ENCODE measurements at places on chromosomes 7 and 10.

- no peak for DNase-seq
Measured at GRCh38 chr10:85333594-85333993, 1005.2 kb downstream of the CCSER2 start.

DNA sequence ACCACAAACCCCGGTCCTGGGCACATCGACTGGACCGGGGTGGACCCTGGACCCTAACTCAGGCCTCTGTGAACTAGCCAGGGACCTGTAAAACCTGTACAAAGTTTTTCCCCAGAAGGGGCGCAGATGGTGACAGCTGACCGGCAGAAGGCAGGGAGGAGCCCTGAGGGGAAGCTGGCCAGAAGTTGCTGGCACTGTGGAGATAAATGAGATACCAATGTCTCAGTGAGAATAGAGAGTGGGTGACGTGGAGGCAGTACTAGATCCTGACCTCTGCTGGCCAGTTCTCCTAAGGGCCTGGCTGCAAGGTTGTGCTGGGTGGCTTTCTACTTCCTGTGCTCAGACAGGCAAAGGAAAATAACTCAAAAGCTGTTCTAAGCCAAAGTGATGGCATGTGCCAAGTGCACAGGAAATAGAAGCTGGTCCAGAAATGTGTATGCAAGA is 10.6 kb upstream of the TSPAN14 start:
- no peak for DNase-seq

DNA sequence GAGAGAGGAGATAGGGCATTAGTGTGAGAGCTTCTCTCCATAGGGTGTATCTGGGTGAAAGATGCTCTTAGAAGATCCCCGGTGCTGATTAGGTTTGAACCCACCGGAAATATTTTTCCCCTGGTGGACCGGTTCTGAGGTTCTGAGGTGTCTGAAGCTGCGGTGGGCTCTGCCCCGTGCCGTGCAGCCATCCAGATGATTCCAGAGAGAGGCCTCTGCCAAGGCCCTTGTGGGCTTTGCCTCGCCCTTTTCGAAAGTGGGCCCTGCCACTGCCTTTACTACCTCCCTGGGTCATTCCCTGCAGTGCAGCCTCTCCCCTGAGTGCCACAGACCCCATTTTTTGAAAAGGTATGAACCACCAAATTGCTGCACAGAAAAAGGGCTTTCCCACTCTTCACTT is 2.8 kb downstream of the GIMAP8 start:
- no peak for DNase-seq

DNA sequence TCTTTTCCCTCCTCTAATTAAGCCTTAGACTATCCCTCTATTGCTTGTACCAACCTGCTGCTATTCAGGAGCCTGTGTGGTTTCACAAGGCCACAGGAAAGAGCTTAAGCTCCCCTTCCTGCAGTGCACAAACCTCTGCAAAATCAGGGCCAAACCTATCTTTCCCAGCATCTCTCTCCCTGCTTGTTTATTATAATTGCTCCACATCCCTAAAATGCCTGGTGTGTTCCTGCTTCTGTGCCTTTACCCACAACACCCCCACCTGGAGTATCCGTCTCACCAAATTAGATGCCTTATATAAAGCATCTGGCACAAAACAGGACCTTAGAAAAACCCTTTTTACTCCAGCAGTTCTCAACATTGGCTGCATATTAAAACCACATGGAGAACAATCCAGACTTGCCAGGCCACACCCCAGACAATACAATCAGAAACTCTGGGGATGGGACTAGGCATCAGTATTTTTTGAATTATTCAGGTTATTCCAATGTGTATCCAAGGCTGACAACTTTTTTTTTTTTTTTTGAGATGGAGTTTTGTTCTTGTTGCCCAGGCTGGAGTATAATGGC is 16.7 kb downstream of the SEC31B start:
- no peak for DNase-seq

DNA sequence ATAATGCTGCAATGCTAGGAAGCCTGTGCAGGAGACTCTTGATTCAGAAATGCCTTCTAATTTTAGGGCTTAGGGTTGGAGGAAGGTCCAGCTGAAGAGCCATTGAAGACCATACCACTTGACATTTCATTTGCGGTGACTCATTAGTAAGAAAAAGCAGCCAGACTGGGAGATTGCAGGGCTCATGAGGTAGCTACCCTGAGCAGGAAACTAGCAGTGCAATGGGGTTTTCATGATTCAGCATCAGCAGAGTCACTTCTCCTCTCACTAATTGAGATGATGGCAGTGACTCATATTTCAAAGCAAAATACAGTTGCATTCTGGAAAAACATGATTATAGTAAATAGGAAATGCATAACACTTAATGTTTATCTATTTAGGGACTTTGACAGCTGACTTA is 434.1 kb downstream of the DNAJB9 start:
- peak; percentile 2 for DNase-seq

GRCh38 chr7:90850471-90850870 is 254.3 kb downstream of the CDK14 start:
- no peak for DNase-seq

- DNase-seq = no peak
Measured at GRCh38 chr10:74071157-74071556, 73.2 kb downstream of the VCL start.

- no peak for DNase-seq
Measured at GRCh38 chr7:115603416-115603815, 427.1 kb downstream of the TFEC start.

DNA sequence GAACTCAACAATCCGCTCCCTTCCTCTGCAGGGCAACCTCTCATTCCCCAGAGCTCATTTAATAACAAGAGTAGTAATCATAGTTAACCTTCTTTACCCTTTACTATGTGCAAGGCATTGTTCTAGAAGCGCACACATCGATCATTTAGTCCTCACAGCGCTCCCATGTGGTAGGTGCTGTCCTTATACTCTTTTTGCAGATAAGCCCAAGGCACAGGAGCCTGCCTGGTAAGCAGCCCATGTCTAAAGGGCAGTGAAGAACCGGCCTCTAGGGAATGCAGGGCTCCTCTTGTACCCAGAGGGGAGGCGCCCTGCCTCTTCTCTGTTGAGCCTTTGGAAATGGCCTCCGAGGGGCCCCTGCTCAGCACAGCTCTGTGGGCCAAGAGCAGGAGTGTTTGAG is 14.3 kb downstream of the CHST3 start:
- DNase-seq = no peak

- DNase-seq = no peak
Measured at GRCh38 chr7:143905509-143905908, 3.5 kb upstream of the TCAF1 start.

DNA sequence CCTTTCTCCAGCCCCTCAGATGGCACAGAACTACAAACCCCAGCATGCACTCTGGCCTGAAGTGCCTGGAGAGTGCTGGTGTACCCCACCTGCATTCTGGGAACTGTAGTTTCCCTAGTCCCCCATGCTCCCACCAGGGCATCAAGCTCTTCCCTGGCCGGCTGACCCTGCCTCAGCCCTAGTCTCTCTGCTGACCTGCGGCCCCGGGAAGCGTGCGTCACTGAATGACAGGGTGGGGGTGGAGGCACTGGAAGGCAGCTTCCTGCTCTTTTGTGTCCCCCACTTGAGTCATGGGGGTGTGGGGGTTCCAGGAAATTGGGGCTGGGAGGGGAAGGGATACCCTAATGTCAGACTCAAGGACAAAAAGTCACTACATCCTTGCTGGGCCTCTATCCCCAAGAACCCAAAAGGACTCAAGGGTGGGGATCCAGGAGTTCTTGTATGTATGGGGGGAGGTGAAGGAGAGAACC is 2.1 kb downstream of the NOS3 start:
- DNase-seq = no peak

DNA sequence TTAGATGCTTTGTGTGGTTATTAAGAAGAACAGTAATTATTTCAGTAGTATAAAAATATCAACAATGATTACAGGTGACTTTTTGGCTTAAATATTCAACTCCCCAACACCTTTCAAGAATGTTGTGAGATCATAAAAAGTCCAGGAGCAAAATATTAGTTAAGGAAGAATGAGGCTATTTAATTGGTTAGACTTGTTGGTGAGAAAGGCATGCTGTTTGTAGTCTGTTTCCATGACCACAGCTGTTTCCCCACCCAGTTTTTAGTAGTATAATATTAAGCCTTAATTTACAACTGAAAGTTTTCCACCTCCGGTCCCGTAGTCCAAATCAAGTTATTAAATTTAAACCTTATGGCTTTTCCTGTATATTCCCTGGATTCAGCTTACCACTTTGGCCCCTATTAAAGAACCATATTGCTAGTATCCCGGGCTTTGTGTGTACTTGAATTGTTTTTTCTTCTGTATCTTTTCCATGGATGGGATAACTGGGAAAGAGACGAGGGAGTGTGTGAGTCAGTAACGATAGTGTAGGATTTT is 133.3 kb downstream of the CELF2 start:
- no peak for DNase-seq

- DNase-seq = no peak
Measured at GRCh38 chr10:80407812-80408241, 524 bp upstream of the PRXL2A start.

GRCh38 chr10:128714644-128715415 is 588.6 kb upstream of the MKI67 start:
- DNase-seq = no peak

GRCh38 chr10:133388236-133388972 is 5.6 kb upstream of the MTG1 start:
- DNase-seq = no peak

- no peak for DNase-seq
Measured at GRCh38 chr7:26627891-26628341, 236.5 kb downstream of the SKAP2 start.

- no peak for DNase-seq
Measured at GRCh38 chr7:107982042-107982840, 20.7 kb downstream of the LAMB1 start.

DNA sequence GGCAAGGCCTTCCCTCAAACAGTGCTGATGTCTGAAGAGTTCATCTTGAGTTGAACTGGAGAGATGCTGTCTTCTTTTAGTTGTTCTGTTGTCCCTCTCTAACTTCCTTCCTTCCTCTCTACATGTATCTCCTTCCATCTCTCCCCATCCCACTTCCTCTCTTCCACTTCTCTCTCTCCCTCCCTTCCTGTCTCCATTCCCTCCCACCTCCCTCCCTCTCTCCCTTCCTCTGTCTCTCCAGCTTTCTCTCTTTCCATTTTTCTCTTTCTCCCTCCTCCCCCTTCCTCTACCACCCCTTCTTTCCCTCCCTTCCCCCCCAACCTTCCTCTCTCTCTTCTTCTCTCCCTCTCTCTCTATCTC is 40.7 kb upstream of the TNS3 start:
- no peak for DNase-seq

DNA sequence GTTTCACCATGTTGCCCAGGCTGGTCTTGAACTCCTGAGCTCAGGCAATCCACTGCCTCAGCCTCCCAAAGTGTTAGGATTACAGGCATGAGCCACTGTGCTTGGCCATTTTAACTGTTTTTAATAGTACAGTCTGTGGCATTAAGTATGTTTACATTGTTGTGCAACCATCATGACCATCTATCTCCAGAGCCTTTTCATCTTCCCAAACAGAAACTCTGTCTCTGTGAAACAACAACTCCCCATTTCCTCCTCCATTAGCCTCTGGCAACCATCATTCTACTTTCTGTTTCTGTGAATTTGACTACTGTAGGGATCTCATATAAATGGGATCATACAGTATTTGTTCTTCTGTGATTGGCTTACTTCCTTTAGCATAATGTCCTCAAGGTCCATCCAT is 48.3 kb upstream of the SEPHS1 start:
- DNase-seq = no peak

- no peak for DNase-seq
Measured at GRCh38 chr10:79349766-79350406, 2.6 kb downstream of the PPIF start.

- DNase-seq = no peak
Measured at GRCh38 chr10:101903827-101904550, 60.4 kb upstream of the KCNIP2 start.

DNA sequence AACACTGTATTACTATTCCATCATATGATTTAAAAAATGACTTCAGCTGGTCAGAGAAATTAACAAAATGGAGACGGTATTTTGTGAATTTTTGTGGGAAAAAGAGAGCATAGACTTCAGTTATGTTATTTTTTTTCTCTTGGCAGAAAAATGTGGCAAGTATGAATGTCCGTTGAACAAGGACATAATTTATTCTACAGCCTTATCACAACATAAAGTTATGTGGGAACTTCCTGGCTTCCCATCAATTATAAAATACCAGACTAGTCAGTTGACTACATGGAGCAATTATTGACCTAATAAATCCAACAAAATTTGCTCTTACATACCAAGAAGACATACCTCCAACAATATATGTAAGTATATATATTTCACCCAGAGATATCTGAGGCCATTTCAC is 88.6 kb upstream of the PPP1R3A start:
- DNase-seq = no peak

- no peak for DNase-seq
Measured at GRCh38 chr10:112269266-112269665, 13.9 kb upstream of the TECTB start.

DNA sequence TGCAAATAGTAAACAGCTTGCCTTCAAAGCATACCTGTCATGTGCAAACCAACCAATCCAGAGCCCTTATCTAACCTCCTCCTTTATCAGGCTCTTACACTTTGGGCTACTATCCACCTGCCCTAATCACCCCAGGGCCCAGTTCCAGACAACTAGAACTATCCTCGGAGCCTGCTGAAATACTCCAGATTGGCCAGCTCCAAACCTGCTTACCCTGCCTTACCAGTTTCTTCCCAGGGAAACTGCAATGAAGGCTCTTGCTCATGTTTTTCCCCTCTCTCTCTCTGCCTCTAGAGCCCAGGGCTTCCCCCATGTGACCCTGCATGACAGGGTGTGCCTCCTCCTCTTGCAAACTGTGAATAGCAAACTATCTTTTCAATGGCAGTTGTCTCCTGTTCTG is 81.4 kb upstream of the CAPZA2 start:
- DNase-seq = no peak

GRCh38 chr7:35971133-35971891 is 170.5 kb downstream of the SEPTIN7 start:
- no peak for DNase-seq

DNA sequence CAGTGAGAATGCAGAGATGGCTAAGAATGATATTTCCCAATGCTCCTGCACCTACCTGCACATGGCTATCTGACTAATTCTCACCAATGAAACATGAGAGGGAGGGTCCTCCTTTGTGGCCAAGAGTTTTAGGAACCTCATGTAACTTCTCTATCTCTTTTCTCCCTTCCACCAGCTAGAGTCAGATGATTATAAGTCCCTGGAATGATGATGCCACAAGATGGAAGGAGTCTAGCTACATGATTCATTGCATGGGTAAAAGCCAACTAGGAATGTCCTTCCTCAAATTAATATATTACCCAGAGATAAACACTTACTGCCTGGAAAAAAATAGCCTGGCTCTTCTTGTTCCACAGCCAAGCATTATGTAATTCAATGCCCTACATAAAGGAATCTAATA is 55.1 kb upstream of the AASS start:
- DNase-seq = peak; percentile 49

DNA sequence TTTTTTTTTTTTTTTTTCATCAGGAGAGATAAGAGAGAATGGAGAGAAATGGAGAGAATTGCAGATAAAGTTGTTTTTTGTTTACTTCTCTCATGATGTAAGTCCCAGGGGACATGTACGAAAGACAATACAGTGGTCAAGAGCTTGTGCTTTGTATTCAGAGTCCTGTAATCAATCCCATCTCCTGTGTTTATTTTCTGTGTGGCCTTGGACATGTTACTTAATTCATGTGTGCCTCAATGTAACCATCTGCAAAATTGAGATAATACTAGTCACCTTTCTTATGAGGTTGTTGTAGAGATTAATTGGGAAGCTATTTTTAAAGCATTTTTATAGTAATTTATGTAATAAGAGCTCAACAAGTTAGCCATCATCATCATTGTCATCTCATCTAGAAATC is 117.5 kb downstream of the CDK14 start:
- no peak for DNase-seq

GRCh38 chr7:29091715-29092114 is 54.6 kb downstream of the CPVL start:
- DNase-seq = no peak
